ENCODE measurements at places on chromosomes 5 and 9.

- no peak for DNase-seq
Measured at GRCh38 chr9:107963246-107963645, 473.7 kb upstream of the KLF4 start.

DNA sequence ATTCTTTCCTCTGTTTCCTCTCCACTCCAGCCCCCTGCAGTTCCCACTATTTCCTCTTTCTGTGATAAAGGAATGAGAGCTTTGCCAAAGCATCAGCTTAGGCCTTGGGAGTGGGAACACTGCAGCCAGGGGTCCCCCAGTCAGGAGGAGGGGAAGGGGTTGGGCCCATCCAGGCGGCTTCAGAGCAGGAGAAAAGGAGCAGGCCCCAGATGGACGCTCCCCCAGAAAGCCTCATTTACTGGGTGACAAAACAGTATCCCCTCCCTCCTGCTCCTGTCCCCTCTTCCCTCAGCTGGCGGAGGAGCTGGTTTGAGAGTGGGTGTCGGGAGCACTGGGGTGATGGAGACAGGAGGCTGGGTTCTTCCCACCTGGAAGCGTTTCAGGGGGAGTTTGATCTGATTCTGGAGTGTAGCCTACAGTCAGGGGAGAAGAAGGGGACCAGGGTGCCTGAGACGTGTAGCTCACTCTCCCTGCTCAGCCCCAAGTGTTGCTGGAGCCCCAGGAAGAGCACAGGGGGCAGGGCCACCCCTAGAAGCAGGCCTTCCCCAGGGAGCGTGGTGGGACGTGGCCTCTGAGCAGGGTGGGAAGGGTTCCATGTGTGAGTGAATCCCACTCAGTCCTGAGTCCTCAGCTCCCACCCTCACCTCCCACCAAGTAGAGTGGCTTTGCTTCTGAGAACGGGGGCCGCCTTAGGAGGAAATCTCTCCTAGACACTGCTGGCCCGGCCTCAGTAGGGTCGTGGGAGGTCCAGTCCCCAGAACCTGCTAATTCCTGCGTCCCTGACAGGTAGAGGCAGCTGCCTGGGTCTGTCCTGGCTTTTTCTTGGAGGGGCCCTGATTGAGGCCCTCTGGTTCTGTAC is 173.1 kb downstream of the CACNA1B start:
- no peak for DNase-seq

DNA sequence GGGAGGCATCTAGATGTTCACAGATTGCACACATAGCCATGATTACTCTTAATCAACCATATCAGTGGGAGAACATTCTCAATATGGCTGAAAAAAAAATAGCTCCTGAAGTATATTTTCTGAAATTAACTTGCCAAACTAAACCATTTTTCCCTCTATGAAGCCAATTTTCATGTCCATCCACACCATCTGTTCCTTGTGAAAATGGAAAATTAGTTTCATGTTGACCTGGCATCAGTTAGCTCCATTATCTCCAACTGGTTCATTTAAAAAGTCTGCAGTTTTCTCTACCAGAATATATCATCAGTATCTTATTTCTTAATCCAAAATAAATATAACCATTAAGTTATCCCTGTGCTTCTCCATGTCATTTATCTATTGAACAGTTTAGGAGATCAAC is 138.8 kb upstream of the CDH10 start:
- DNase-seq, result no peak

DNA sequence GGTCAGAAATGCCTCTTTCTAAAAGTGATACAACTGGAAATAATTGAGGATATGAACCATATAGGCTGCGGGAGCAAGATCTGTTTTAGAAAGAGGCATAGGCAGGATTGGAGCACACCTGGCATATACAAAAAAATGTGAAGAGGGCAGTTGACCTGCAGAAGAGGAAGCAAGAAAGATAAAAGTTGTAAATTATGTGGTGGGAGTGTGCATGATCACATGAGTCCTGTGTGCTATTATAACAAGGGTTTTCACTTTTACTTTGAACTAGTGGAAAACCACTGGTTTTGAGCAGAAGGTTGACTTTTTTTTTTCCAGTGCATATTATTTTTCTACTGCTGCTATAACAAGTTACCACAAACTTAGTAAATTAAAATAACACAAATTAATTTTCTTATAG is 489.3 kb downstream of the ANXA1 start:
- DNase-seq, result no peak

DNA sequence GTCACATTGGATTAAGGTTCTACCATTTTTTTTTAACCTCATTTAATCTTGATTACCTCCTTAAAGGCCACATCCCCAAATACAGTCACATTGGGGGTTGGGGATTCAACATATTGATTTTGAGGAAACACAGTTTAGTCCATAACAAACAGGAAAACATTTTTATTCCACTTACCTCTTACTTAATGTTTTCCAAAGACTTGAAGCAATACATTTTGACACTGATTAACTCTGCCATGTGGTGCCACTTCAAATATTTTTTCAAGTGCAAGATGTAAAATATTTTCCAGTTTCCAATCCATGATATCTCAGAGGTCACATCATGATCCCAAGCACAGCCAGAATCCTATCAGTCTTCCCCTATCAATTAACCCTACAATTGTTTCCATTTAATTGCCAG is 548.0 kb downstream of the CSNK1G3 start:
- no peak for DNase-seq

- no peak for DNase-seq
Measured at GRCh38 chr5:107570805-107571531, 99.8 kb downstream of the EFNA5 start.

- DNase-seq, result no peak
Measured at GRCh38 chr9:110128664-110129329, 79.2 kb downstream of the C9orf152 start.

- DNase-seq, result peak; percentile 38
Measured at GRCh38 chr9:122125509-122126330, 32.6 kb upstream of the TTLL11 start.

GRCh38 chr9:935348-935965 is 41.0 kb upstream of the DMRT3 start:
- DNase-seq, result peak; percentile 13

- no peak for DNase-seq
Measured at GRCh38 chr9:86069206-86069869, 30.0 kb downstream of the GOLM1 start.

DNA sequence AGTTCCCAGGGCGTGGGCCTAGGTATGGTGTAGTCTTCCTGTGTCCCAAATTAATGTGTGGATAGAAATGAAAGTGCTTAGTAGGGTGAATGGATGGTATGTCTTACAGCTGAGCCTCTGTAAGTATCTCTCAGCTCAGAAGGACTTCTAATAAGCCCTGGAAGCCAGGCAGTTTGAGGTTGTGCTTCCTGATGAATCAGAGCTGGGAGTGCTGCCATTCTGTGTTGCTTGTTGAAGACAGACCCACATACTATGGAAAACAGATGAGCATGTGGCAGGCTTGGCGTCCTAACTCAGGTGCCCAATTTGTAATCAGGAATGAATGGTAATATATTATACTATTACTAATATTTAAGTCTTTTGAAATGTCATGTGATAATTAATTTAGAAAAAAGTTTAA is 69.8 kb downstream of the CMYA5 start:
- DNase-seq, result no peak

DNA sequence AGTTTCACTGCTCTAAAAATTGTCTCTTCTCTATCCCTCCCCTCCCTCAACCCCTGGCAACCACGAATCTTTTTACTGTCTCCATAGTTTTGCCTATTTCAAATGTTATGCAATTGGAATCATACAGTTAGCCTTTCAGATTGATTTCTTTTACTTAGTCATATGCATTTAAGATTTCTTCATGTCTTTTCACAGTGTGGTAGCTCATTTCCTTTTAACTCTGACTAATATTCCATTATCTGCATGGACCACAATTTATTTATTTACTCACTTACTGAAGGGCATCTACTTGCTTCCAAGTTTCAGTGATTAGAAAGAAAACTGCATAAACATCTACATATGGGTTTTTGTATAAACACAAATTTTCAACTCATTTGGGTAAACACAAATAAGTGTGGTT is 372.3 kb downstream of the CDH18 start:
- no peak for DNase-seq

DNA sequence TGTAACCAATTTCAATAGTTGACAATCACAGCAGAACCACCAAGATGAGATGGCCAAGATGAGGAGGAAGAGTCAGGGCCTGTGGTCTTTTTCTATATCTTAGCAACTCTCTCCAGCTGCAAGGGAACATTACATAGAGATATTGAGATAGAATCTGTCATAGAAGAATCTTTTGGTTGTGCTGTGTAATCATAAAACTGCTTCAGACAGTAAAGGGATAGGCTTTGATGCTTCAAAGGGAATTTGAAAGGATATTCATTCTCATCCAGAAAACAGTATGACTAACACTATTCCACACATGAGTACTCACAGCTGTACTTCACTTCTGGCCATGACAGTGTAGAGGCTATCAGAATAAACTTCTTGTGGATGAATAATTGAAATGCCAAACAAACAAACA is 145.9 kb downstream of the YIPF5 start:
- DNase-seq, result no peak

GRCh38 chr9:35763803-35764202 is 9.7 kb upstream of the MSMP start:
- DNase-seq, result no peak

DNA sequence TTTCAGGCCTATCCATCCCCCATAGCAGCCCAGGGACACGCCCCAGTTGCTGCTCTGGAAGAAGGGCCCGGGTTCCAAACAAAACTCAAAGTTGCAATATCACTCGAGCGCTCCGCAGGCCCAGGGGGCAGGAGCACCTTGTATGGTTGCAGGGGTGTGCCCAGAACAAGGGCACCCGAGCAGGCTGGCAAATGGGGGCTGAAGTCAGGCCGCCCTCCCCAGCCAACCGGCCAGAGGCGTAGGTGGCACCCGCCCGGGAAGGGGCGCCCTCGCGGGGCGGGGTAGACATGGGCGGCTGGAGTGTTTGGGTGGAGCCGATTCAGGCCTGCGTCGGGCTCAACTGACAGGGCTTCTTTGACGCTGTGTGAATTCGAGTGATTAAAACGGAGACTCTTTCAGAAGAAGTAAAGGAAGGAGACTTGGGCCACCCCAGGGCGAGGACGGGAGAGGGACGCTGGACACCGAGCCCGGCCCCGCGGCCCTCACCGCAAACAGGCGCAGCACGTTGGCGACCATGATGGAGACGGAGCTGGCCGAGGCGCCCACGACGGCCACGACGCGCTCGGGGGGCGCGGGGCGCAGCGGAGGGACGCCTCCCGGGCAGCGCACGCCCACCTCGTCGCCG is 1.1 kb downstream of the GRM6 start:
- DNase-seq, result no peak

GRCh38 chr9:93114984-93115335 is 18.9 kb downstream of the CARD19 start:
- no peak for DNase-seq

GRCh38 chr5:37715361-37715760 is 124.5 kb downstream of the GDNF start:
- DNase-seq, result no peak

GRCh38 chr5:169148138-169148740 is 152.7 kb downstream of the SLIT3 start:
- no peak for DNase-seq

GRCh38 chr9:6584881-6585597 is 60.5 kb downstream of the GLDC start:
- DNase-seq, result no peak

DNA sequence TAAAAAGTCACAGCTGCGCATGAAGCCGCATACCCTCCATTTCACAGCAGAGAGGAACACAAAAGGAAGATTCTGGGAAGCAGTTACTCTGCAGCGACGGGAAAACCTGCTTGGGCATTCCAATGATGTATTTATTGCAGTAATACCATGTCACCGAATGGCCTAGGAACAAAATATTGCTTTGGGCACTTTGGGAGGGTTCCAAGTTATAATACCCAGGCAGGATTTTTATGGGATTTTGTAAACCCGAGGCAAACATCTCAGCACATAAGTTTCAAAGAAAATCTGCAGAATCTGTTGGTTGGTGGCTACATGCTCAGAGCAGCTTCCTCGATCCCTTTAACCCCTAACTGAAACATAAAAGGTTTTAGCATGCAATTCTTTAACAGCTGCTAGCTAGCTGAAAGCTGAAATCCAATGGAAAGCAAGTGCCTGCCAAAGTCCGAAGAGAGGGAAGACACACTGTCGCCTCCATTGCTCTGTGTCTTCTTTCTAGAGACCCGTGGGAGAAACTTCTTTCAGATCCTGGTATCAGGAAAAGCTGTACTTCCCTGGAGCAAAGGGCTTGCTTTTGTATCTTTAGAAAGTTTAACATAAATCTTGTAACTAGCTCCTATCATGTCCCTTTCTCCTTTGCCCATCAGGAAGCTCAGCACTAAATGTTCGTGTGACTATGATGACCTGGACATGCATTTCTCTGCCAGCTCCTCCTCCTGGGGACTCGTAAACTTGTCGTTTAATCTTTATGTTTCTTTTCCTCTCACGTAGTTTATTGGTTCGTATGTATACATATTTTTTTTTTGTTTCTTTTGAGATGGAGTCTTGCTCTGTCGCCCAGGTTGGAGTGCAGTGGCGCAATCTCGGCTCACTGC is 195.0 kb downstream of the MAPKAP1 start:
- no peak for DNase-seq

DNA sequence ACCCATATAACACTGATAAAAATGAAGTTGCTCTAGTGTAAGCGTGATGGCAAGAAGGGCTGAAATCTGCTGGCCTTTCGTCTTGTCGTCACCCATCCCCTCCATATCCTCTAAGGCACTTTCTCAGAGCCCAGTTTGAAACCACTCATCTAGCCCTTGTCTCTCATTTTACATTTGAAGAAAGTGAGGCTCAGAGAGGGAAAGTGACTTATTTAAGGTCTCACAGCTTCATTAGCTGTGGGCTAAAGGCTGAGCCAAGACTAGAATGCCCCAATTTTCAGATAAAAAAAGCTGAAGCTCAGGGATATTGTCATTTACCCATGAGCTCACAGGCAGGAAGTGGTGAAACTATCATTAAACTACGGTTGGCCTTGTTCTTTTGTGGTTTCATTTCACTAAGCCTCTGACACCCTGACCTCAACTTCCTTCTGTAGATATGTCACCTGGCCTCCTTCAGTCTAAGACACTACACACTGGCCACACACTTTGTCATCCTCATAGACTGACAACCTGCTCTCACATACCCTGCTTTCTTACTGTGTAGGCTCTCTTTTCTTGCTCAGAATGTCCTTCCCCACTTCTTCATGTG is 176.7 kb upstream of the DMAC1 start:
- DNase-seq, result no peak

DNA sequence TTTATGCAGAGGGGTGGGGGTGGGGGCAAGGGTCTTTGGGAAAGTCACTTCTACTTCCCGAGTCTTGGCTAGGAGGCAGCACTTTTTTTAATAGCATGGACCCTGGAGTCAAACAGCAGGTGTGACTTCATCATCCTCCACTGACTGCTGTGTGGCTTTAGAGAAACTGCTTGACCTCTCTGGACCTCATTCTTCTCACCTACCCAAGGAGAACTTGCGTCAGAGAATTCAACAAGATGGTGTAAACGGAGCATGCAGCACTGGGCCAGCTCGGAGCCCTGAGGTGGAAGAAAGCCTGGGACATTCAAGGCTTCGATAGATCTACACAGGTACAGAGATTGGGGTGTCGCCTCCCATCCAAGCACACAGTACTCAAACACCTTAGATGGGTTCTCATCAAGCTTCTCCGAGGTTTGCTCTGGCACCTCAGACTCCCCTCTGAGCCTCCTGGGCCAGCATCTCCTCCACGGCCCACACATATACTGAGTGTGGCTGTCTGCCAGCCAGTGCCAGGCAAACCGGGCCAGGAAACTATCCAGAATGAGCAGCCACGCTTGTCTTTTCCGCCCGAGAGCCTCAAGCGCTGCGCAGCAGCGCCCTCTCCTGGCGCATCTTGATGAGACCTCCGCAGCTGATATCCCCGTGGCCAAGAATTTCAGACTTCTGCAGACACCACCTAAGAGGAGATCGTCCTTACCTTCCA is 4.6 kb upstream of the SLC25A48 start:
- no peak for DNase-seq

Data from keratinocyte (primary cell).